ENCODE measurements at places on chromosomes 2 and 18.

DNA sequence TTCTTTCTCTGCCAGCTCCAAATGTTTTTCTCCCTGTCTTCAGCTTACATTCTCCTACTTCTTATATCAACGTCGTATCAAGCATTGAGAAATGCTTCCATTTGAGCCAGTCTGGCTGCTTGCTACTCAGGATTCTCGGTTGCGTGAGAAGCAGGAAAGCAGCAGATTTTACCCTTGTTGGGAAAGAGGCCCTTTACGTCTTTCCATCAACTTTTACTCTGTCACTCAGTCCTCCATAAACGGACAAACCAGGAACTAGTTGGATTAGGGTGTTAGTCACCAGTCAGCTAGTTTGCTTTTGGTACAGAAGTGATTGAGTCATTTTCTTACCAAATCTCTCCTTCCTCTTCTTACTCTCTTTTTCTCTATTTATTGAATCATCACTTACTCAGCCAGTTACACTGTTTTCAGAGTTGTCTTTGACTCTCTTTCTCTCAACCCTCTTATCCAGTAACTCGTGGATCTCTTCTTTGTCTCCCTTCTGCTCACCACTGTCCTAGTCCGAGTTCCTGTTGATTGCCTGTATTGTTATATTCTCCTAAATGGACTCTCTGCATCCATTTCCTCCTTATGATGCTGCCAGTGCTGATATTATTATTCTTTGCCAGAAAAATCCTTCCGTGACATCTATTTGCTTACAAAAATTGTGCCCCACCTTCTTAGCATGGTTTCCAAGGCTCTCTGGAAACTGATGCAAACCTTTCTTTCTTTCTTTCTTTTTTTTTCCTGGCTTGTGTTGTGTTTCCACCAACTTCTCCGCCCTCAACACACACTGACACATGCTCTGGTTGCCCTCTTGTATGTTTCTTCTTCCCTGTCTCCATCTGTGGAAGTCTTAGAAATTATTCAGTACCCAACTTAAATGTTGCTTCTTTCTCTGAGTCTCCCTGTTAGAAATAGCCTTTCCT, 61.5 kb downstream of the VRK2 start:
- DNase-seq = no peak

DNA sequence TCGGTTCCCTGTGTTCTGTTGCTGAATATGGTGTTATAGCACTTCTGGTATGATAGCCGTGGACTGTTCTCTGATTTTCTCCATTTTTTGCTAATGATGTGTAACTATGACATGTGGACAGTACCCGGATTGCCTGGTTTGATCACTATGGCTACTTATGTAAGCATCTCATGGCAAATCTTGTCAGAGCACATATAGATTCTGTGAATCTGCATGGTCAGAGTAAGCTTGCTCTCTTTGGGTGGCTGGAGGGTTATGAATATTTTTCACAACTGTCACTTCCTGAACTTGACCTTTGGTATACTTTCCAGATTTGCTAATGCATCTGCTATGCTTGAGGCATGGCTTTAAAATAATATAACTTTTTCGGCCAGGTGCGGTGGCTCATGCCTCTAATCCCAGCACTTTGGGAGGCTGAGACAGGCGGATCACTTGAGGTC, 36.8 kb upstream of the ATP8B1 start:
- no peak for DNase-seq

DNA sequence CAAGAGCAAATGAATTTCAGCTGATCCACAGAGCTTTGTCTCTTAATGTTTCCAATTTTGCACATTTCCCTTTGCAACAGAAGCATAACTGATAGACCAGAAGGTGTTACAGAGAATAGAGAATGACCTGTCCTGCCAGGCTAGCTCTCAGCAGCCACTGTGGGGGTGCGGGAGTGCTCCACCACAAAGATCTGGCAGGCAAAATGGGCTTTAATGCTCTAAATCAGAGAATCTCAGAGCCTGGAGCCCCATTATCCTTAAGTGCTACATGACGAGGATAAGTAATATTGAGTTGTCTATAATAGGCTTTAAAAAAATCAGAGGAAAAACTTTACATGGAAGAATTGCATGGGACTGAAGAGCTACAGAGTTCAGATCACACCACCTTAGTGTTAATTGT, 245.7 kb downstream of the PDE11A start:
- no peak for DNase-seq

DNA sequence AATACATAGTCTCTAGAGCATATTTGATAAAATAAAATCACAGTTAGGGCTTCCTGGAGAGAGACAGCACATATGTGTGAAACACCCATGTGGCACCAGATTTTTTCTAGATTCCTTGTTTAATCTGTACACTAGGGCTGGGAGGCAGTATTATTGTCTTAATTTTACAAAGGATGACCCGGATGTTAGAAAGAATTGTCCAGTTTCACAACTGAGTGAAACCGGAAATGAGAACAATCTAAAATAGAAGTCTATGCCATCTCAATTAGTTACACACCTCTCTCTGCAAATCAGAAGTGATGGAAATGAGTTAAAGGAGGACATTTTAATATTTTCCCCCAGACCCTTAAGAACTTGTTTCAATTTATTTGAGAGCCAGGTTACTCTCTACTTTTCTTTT, 463.7 kb upstream of the DSEL start:
- no peak for DNase-seq

DNA sequence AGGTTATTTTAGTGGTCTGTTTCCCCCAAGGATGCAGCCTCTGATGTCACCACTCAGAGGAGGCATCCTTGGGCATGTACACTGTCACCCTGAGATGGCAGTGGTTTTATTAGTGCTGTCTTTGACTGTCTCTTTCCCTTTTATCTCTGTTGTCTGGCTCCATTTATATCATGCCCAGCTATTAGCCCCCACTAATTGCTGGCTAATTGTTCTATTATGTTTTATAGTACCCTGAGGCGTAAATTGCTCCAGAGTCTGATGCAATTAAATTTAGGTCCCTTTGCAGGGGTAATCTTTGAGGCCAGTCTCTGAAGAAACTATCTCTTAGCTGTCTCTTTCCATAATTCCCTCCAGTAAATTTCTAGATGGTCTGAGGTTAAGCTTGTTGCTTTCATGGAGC, 301.0 kb upstream of the KLHL29 start:
- no peak for DNase-seq

- DNase-seq = no peak
Measured at GRCh38 chr18:76491776-76492668, 3.0 kb downstream of the ZNF516 start.

GRCh38 chr2:102197389-102198137, 10.7 kb downstream of the IL1RL2 start:
- DNase-seq = no peak

DNA sequence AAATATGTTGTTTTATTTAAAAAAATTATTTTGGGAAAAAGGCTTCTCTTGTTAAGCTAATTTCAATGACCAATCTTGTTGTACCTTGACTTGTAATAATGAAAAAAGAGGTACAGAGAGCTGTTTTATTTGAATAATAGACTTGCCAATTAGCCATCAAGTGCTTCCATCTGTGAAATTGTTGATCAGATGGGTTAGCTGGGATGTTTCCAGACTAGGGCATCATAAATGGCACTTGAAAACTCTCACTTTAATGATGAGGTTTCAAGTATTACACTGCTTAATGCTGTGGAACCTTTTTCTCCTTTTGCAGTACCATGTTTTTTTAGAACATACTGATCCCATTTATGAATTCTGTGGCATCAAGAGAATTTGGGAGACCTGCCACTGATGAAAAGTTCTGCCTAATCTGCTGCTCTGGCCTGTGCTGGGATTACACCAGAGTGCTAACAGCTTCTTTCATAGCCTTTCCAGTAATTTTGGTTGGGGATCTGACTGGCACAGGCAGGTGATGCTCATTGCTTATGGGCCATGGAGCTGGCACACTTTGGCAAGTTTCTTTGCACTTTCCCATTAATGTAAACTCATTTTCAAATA, 24.2 kb downstream of the PSMD14 start:
- DNase-seq = no peak

GRCh38 chr2:48287976-48288375, 242.0 kb upstream of the STON1 start:
- no peak for DNase-seq

GRCh38 chr18:74625157-74625556, 27.5 kb downstream of the ZNF407 start:
- DNase-seq = no peak

- no peak for DNase-seq
Measured at GRCh38 chr2:23007631-23008235, 377.2 kb upstream of the KLHL29 start.

DNA sequence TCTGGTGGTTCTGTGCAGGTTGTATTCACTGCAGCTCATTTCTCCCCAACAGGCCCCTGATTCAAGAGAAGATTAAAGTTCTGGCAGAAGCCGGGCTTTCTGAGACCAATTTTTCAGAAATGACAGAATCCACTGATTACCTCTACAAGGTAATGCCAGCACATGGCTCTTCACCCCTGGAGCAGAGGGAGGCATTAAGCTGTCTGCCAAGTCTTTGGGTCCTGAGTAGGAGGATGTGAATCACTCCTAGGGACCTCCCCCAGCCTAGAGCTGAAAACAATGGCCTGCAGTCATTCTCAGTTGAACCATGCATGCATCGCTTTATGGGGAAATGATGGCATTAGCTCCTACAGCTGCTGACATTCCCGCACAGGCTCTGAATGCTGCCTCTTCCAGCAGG, 20.5 kb upstream of the RPL37A start:
- DNase-seq = no peak

- DNase-seq = no peak
Measured at GRCh38 chr18:58338961-58339592, 289.8 kb downstream of the ALPK2 start.

GRCh38 chr2:112181571-112182290, 43.5 kb downstream of the FBLN7 start:
- peak; percentile 66 for DNase-seq

GRCh38 chr2:226983895-226984749, 148.3 kb downstream of the RHBDD1 start:
- no peak for DNase-seq

Measured in activated CD4-positive, alpha-beta T cell treated with anti-CD3 and anti-CD28 coated beads for 1 hour (primary cell).